ENCODE measurements at places on chromosomes 4 and X.

GRCh38 chrX:16869393-16870094, 618 bp downstream of the RBBP7 start:
- no peak for DNase-seq

- no peak for DNase-seq
Observed at GRCh38 chrX:44025555-44025954, 52.4 kb upstream of the NDP start.

DNA sequence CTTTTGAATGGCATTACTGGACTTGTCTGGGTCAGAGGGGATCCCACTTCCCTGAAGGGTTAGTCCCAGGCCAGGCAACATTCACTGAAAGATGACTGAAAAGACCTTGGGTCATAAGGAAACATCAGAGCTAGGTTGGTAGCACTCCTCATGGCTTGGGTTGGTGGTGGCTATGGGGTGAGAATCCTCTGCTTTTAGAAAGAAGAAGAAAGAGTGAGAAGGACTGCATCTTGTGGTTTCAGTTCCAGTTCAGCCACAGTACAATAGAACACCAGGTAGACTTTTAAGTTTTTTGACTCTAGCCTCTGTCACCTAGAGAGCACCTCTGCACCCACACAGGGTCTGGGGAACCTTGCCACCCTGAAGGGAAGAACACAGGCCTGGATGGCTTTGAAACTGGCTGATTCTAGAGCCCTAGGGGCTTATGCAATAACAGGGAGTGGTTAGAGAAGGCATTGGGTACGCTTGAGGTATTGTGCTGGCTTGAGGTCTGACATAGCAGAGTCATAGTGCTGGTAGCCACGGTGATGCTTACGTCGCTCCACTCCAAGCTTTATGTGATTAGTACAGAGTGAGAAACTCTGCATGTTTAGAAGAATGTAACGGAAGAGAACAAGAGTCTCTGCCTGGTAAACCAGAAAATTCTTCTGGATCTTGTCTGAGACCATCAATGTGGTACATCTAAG, 36.5 kb downstream of the PRR32 start:
- no peak for DNase-seq

- no peak for DNase-seq
Observed at GRCh38 chr4:95087657-95088455, 330.1 kb downstream of the BMPR1B start.

- DNase-seq = no peak
Observed at GRCh38 chr4:156623376-156623775, 348.2 kb downstream of the PDGFC start.

DNA sequence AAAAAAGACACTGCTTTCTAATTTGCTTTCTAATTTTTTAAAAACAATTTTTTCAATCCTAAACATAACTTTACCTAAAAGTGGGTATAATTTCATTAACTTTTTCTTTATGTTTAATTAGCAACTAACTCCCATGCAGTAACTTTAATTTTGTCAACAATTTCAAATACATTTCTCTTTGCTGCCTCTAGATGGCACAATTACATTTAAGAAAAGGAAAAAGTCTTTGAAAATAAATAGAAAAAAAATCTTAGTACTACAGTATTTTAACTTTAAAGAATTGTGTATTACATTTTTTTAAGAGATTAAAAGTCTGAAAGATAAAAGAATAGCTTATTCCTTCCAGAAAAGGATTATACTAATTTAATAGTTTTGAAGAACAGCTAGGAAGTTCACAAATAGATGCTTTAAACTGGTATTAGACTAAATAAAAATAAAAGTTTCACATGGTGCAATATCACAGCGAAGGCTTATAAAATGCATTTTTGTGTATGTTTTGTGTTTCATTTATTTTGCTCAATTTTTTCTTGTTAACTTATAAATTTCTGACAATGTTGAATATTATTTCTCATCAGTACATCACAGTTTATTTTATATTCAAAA, 105.1 kb downstream of the ADGRA3 start:
- DNase-seq = no peak

- DNase-seq = no peak
Observed at GRCh38 chr4:7584606-7585159, 150.0 kb upstream of the PSAPL1 start.

GRCh38 chrX:155767051-155767875, 113.9 kb upstream of the VAMP7 start:
- DNase-seq = peak; percentile 13

DNA sequence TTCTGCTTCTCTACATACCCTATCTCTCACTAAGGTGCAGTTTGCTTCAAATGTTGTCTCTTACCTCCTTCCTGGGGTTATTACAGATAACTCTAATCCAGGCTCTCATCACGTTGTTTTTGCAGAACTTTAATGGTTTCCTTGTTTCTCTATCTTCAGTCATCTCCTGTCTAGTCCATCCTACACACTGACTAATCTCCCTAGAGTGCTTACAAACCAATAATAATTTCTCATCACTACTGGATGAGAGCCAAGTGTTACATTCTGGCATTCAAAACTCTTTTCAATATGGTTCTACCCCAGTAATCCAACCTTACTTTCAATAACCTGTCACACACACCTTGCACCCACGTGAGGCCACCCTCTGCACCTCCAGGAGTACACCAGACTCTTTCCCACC, 86.1 kb downstream of the SYNPO2 start:
- no peak for DNase-seq

DNA sequence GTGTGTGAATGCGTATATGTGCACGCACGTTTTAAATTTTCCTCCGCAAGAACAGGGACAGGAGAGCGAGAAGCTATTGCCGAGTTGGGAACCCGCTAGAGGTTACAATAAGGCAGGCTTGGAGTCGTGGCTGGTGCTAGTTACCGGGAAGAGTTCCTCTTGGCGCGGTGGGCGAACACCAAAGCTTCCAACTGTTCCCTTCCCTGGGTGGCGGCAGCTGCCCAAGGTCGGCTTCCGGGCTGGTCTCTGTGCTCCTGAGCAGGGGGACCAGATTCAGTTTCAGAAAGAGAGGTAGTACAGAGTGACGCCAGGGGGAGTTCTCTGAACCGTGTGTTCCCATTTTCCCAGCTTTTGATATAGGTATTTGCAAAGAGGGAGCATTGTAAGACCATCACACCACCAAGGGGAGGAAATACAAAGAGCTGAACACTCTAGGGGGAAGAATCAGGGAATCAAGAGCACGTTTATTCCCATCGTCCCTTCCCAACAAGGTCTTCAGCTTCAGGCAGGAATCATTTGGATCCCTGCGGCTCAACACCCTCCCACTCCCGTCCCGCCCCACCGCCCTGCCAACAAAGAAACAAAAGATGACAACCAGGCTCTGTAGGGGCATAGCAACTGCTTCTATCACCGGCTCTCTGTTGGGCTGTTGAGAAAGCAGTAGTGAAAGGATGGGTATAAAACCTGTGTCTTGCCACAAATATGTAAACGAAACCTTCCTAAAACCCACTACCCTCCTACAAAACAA, 113.6 kb upstream of the TEX13C start:
- DNase-seq = no peak

- peak; percentile 24 for DNase-seq
Observed at GRCh38 chrX:103878466-103879122, 46.5 kb upstream of the RAB9B start.

DNA sequence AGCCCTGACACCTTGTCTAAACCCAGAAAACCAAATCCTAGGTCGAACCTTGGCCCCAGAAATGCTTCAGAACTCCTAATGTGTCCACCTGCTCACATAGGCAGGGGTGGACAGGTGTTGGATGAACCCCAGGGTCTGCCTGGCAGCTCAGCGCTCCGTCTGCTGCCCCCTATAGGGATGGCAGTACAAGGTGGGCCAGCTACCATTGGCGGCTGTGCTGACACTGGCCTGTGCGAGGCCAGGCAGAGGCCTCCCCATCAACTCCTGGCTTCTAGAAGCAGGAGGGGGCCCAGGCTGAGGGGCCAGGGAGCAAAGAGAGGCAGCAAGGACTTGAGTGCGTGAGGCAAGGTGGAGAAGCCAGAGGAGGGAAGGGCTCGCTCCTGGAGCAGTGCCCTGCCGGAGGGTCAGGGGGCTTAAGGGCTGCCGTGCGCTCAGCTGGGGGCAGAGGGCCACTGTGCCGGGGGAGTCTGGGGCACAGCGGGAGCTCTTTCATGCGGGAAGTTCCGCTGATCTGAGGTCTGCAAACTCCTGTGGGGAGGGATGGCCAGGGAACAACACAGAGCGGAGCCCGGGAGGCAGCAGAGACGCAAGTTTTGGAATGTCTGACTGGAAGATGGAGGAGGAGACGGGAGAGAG, 20.6 kb downstream of the CCNQ start:
- no peak for DNase-seq

DNA sequence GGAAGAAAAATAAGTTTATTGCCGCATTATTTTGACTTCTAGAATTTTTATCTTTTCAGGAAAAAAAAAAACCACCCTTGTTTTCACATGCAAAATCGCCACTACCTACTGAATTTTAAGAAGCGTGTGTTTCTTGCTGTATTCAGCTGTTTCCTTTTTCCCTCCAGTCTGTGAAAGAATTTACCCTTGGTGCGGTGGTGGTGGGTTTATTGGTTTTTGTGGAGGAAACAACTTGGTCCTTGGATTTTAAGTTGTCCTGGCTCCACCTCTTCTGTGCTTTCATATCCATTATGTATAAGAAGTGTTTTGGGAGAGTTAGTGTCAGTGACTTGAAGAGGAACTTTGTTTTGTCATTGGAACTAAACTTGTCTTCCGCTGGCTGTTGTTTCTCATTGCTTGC, 8.1 kb downstream of the RAPGEF2 start:
- no peak for DNase-seq

DNA sequence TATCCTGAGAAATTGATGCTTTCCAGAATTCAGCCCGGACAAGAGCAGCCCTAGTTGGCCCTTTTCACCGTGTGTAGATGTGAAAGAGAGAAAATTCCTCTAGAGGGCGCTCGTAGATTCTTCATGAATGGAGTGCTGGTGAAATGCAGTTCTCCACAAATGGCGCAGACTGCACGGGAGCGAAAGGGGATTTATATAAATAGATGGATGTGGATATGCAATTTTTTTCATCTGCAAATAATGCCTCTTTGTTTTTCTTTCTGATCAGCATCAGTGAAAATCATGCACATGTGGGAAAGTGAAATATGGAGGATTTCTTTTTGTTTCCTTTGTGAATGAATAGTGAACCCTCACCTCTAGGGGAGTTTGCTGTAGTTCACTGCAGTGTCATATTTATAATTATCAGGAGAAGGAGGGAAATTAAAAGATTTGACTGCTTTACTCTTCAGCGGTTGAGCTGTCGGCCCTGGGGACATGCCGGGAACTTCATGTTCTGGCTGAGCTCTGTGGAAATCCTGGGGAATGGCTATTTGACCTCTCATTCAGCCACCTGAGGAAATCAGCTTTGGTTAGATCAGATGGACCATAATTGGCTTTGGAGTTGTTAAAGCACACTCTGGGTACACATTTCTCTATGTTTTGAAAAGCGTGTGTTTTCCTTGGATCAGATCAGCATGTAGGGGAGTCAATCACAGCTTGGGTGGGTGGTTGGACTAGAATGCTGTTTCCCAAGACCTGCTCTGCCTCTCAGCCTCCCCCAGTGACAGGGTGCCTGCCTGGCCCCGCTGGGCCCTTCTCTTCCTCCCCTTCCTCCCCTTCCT, 115.0 kb upstream of the SHISA3 start:
- DNase-seq = no peak

DNA sequence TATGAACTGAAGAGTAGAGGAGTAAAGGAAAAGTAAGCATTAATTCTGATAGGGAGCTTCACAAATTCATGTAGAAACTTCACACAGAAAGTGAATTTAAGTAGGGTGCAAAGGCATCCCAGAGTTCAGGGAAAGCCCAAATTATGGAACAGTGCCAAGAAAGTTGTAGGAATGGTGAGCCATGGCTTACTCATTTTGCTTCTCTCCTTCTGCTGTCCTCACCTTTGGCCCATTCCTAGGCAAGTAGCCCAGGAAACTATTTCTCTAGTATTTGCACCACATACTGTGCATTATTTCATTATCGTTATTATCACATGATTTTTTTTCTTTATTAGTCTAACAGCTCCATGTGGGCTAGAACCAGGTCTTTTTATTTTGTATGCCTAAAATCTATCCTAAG, 34.9 kb upstream of the IL1RAPL1 start:
- no peak for DNase-seq

DNA sequence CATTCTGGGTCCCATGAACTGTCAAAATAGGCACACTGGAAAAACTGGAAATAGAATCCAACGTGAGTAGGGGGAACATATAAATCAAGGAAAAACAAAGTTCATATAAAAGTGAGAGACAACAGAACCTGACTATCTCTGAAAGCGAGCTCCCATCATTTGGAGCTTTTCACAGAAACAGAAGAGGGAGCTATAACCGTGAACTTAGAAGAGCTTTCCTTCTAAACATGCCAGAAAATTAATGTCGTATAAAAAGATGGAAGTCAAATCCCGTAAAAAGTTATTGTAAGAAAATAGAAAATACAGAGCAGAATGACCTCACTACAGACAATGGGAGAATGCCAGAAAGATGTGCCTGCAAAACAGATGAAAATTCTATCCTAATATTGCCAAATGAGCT, 23.9 kb upstream of the HSD17B10 start:
- no peak for DNase-seq

- no peak for DNase-seq
Observed at GRCh38 chr4:163816494-163816893, 322.0 kb downstream of the TMA16 start.

- no peak for DNase-seq
Observed at GRCh38 chr4:185395238-185395955, at the start of gene LRP2BP. LRP2BP (minus strand) TSS chr4:185395924; CDS start chr4:185378186, 17,738 bp downstream.

GRCh38 chrX:17930850-17931249, 69.8 kb upstream of the RAI2 start:
- no peak for DNase-seq

DNA sequence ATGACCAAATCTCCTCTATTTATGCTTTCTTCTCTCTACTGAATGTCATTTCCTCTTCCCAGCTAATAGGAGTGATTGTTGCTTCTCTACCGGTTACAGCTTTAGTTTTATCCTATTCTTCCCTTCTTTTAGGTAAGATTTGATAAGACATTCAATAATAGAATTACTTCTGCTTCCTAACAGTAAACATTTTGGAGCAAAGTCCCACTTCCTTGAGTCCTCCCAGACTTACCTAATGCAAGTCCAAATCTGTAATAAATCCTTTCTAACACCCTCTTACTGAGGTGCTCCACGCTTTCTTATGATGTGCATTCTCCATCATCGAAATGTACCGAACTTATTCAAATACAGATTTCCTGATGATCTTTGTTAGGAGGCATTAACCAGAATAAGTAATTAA, 79.2 kb upstream of the GPM6A start:
- DNase-seq = no peak

GRCh38 chr4:151251603-151252304, 25.2 kb upstream of the PRSS48 start:
- DNase-seq = no peak

- no peak for DNase-seq
Observed at GRCh38 chr4:148067301-148067916, 335.5 kb downstream of the ARHGAP10 start.

Measured in Panc1 (cell line).